ENCODE measurements at places on chromosomes 7 and 10.

DNA sequence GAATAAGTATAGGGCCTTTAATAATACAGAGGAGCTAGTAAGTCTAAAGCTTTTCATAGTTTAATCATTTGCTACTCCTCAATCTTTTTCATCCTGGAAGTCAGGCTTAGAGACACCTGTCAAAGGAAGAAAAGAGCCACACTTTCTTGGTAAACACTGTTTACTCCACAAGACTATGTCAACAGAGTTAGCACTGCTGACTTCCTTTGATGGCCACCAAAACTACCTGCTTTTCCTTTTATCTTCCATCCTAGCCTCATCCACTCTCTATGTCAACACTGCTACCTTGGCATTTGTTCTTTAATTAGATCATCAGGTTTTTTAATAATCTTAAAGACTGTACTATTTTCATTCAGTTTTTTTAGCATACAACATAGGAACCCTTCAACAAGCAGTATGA lies 106.2 kb downstream of the ELAPOR2 start:
- DNase-seq: no peak

GRCh38 chr10:66575251-66575855 lies 350.5 kb upstream of the LRRTM3 start:
- no peak for DNase-seq

DNA sequence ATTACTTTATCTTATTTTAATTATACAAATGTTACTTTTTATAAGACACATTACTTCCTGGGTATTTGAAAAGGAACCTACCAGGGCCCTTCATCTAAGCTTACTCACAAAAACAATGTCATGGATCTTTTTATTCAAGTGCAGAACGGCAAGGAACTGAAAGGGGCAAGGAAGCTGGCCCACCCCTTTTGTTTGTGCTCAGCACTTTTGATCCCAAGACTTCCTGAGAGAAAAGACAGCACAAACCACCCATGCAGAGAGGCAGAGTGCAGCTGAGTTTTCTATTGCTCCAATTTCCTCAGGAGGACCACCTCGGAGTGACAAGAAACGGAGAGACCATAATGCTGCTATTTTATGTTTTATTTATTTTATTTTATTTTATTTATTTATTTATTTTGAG lies 232.0 kb upstream of the NRP1 start:
- DNase-seq: no peak

DNA sequence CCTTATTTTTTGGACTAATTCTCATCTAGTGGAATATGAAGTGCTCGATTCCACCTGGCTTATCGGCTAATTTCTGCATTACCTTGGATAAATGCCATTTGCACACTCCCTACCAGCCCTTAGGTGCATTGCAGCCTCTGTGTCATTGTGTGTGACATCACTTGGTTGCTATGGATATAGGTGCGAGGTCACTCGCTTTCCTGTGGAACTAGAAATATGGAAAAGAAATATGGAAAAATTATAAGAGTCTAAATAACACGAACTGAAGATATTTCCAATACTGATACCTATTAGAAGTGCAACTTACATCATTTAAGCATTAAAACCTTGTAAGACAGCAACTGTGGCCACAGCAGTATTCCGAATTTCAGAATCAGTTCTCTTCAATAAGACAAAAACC lies 2.0 kb downstream of the YWHAG start:
- DNase-seq: no peak

- no peak for DNase-seq
Measured at GRCh38 chr7:79810916-79811315, 323.7 kb upstream of the GNAI1 start.
